ENCODE measurements at places on chromosomes 3 and 15. TPM values are rescaled to one million over a fixed set of nuclear protein-coding genes. Genes with fewer than 3 reads are reported as not detected.

CCR5 gene
- total RNA-seq, result 0.22 TPM

SST gene
- 29.2 TPM for total RNA-seq

ARGFX gene
- not detected for total RNA-seq

GOLGA8O gene
- 2.6 TPM for total RNA-seq

MCTP2 gene
- 12.4 TPM for total RNA-seq

VWA5B2 gene
- 4.6 TPM for total RNA-seq

TMIE gene
- total RNA-seq, result 1.8 TPM

CCDC191 gene
- 11.1 TPM for total RNA-seq

ABHD2 gene
- total RNA-seq, result 75.7 TPM

LRRIQ4 gene
- total RNA-seq, result 0.20 TPM

CIB2 gene
- total RNA-seq, result 18.2 TPM
